Left colon (tissue), 2 donors: ENCODE measurements at places on chromosomes 7 and 10.

DNA sequence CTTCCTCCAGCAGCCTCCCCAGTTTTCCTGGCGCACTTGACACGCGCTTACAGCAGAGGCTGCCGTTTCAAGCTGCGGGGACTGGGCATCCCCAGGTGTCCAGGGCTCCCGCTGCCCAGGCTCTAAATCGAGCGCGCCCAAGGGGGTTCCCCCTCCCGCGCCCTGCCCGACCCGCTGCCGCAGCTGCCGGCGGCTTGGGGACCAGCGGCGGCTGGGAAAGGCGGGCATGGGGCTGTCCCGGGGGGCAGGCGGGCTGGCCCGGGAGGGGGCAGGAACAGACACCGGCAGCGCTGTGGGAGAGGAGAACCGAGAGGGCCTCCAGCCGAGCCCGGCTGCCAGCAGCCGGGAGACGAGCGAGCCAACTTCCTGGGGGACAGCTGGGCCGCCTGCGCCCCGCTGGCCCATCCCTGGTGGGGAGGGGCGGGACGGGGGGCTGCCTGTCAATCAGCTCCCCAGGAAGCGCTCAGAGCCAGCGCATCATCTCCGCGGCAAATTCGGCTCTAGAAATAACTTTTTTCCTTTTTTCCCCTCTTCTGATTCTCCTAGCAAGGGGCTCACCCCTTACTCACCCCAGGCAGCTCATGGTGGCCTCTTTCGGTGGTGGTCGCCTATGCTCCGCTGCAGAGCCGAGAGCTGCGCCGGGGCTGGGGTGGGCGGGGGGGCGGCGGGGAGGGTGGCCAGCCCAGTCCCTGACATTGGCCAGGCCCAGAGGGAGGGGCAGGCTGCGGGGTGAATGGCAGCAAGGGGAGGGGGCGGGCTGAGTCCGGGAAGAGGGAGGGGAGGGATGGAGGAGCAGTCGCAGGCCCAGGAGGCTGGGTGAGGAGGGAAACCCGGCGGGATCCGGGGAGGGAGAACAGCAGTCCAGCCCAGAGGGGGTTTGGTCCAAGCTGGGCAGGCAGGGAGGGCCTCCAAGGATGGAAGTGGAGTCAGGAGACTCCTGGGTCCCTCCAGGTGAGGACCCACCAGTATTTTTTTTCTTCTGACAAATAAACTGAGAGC is 14.7 kb downstream of the GRID2IP start:
- no peak for DNase-seq

GRCh38 chr10:78331391-78331922 is 297.8 kb downstream of the RPS24 start:
- DNase-seq = no peak

DNA sequence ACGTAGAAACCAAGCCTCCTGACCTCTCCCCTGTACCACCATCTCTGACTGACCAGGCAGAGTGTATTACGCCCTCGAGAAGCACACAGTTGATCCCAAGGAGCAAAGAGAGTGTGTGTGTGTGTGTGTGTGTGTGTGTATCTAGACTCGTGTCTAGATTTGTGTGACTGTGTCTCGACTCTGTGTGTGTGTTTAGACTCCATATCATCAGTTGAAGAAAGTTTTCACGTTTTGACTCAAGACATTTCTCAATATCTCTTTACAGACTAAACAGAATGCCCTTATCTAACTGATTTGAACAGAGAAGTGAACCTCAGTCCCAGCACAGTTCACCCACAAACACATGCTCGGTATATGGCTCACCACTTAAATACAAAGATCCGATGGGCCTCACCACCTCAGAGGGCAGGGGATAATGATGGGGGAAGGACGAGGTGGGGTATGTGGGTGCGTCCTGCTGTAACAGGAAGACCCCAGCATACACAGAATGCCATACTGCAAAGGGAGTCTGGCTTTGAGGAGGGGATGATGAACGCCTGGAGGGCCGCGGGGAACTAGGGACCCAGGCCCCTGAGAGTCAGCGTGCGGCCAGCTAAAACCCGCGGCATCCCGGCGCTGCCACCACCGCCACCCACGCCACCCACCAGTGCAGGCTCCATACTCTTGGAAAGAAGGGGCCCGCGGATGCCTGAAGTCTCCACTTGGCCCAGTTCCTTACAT is 780 bp downstream of the ALDH18A1 start:
- no peak for DNase-seq

DNA sequence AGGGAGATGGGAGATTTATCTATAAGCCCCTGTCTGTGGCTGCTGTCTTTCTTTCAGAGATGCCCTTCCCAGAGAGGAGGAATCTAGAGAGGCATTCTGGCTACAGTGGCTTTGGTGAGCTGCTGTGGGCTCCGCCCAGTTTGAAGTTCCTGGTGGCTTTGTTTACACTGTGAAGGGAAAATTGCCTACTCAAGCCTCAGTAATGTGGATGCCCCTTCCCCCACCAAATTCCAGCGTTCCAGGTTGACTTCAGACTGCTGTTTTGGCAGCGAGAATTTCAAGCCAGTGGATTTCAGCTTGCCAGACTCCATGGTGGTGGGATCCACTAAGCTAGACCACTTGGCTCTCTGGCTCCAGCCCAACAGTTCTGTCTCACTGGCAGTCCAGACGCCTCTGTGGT is 951.6 kb downstream of the CCSER2 start:
- DNase-seq = peak; percentile 8

DNA sequence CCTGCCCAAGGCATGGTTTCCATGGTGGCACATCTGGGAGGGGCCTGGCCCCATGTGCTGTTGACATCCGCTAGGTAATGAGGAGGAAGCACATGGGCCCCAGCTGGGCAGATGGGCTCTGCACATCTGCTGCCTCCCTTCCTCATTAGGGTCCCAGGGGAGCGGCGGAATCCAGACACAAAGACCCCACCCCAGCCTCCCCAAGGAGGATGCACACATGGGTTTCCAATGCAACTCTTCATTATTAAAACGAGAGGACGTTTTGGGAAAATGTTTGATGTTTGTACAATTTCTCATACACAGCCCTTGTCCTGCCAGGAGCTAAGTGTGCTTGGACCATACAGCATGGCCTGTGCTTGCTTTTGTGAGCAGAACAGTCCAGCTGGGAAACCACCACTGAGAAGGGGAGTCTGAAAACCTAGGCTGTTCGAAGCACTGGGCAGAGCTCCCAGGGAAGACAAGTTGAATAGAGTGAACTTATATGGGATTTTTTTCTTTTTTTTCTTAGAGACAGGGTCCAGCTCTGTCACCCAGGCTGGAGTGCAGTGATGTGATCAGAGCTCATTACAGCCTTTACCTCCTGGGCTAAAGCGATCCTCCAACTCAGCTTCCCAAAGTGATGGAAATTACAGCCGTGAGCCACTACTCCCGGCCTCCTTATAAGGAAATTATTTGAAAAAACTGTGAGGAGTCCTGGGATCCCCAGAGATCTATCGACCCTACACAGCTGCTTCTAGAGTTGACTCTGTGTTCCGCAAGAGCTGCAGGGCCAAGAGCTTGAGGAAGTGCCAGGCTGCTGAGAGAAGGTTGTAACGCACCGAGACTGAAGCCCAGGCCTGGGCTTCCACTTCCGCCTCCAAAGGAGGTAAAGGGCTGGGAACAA is 23.4 kb downstream of the FAM107B start:
- peak; percentile 49 for DNase-seq

- DNase-seq = peak; percentile 7
These were observed 6.3 kb downstream of the POLR2J start for GRCh38 chr7:102472126-102473041.

DNA sequence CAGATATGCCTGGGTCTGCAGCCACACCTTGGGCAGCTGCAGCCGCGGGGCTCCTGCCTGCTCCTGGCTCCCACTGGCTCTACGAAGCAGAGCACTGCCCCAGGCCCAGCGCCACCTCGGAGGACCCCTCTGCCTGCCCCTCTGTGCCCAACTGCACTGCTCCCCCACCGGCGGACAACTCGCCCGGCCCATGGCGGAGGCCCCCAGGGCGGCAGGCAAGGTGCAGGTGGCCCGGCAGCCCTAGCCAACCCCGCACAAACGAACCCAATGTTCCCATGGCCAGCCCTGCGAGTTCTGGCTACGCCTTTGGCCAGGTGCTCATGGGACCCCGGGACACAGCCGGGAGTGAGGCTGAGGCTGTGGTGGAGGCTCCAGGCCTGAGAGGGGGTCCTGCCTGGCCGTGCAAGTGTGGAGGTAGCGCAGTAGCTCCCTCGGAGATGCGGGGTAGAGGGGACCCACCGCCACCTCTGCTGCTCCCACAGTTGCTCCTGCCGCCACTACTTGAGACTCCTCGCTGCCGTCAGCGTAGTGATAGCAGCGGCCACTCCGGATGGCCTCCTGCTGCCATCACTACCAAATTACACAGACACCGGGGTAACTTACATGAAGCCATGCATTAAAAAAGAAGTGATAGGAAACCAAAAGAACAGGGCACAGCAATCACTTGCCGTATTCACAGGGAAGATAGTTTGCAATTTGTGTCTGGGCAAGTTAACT is 97.3 kb upstream of the SP4 start:
- DNase-seq = no peak

- no peak for DNase-seq
These were observed 101.5 kb upstream of the NPVF start for GRCh38 chr7:25329815-25330214.

DNA sequence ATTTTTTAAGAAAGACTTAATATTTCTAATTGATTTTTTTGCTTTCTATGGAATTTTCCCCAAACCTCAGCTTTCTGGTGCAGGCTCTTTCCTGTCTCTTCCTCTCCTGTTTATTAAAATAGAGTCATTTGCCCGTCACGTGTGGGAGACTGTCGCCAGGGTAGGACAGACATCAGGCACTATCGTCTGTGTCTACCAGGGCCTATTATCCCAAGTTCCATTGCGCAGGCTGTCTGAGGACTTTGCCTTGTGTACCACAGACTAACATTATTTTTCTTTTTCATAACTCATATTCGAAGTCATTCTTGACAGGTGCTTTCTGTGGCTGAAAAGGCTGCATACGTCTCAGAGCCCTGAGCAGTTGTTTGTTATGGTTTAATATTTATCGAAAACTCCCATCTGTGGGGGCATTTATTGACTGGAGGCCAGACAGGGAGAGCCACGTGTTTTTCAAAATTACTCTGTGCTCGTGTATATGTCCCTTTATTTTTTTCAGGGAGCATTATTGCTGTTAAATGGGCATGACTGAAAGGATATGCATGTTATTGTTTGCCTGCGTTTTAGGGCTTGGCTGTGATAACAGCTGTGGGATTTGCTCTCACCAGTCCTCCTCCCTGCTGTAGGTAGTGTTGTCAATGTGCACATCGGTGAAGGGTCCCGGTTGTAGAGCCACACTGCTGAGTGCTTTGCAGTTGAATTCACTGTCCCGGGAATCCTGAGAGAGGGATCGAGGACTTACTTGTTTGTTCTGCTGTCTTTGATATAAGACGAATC is 89.8 kb downstream of the CAMK1D start:
- no peak for DNase-seq

DNA sequence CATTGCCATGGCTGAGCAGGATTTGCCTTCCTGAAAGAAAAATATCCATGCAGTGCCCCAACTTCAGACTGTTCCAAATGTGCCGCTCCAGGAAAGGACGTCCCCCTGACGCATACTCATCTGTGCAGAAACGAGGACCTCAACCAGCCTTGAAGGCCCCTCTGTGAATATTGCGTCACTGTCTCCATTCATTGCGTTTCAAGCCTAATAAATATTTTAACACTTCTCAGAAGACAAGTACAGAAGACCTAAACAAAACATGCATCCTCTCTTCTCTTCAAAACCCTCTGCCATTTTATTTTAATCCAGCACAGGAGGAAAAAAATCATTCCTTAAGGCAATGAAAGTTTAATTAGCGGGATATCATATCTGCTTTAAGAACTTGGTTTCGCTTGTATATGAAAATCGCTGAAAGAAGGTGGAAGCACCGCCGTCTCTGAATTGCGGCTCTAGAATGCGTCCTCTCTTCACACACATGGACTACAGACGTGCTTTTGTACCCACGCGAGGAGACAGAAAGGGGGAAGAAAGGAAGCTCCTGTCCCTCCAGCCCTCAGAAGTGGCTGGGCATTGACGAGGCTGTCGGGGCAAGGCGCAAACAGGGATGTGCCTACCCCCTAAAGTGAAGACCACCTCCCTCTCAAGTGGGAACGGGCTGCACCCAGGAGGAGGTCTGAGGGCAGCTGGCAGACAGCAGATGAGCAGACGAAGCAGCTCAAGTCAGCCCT is 36.8 kb downstream of the RGS10 start:
- no peak for DNase-seq

DNA sequence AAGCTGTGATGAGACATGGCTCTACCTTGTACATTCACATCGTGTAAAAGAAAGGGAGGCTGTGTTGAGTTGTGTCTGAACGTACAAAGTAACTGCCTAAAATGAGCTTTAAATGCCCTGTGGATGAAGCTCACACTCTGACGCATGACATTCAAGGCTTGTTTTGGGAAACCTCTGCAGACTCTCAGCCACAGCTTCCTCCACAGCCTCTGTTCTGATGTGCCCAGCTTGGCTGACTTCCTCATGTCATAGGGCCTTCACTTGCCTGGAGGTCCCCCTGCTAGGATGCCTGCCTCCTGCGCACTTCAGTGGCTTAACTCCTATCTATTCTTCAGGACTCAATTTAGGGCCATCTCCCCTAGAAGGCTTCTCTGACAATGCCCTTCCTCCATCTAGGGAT is 230.0 kb upstream of the HABP2 start:
- DNase-seq = no peak

DNA sequence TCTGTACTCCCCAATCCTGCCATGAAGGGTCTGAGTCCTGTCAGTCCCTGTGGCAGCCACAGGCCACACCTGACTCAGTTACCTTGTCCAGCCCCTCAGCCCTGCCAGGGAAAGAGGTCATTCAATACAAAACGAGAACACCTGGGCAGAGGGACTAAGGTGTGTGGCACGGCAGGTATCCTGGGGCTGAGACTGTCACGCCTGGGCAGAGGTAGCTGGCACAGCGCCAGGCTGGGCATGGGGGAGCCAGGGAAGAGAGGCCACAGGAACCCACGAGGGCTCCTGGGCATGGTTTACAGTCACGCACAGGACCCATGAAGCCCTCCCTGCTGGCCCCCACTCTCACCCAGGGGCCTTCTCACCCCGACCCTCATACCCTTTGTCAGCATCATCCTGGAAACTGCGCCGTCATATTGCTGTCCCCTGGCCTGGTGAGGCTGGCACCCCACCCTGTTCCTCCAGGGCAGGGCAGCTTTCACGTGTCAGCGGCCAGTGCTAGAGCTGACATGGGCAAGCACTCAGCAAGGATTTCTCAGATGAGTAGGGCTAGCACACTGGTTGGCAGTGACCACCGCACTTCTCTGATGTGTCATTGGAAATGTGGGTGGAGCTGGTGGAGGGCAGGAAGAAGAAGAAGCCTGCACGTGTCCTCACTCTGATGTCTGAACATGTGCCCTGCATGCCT is 42.7 kb downstream of the LRRC18 start:
- DNase-seq = no peak

- peak; percentile 74 for DNase-seq
These were observed 3.0 kb upstream of the DLX5 start for GRCh38 chr7:97027427-97028234.

GRCh38 chr7:71486856-71487628 is 355.1 kb downstream of the GALNT17 start:
- DNase-seq = peak; percentile 29
